ENCODE measurements at places on chromosomes 5 and 9. TPM values are rescaled to one million over a fixed set of nuclear protein-coding genes. Genes with fewer than 3 reads are reported as not detected.

RFK gene
- total RNA-seq, result 10.2 TPM

MGAT4B gene
- total RNA-seq, result 101 TPM

TAS2R1 gene
- not detected for total RNA-seq

PITX1 gene
- 4.1 TPM for total RNA-seq
